Brain pericyte (primary cell): ENCODE measurements at places on chromosomes 5 and 9.

DNA sequence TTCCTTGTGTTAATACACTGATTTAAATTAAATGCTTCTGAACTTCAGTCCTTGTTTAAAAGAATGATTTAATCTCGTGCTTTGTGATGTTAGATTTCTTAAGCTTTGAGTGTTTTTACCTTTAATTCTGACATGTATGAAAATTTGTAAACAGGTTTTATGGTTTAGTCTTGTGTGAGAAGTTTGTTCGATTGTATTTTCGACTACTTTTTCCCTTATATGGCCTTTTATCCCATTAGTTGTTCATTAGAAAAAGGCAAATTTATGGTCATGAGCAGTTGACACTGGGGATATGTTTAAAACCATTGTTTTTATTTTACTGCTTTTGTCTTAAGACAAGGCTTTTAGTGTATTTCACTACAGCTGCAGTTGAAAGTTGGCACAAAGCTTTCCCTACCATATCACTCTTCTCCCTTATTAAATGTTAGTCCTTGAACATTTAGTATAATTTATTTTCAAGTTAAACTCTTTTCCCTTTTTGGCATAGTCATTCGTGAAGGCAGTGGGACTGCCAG lies 3.3 kb downstream of the UBE2R2 start:
- no peak for DNase-seq

GRCh38 chr5:82424211-82424610 lies 146.1 kb upstream of the RPS23 start:
- DNase-seq, result no peak

DNA sequence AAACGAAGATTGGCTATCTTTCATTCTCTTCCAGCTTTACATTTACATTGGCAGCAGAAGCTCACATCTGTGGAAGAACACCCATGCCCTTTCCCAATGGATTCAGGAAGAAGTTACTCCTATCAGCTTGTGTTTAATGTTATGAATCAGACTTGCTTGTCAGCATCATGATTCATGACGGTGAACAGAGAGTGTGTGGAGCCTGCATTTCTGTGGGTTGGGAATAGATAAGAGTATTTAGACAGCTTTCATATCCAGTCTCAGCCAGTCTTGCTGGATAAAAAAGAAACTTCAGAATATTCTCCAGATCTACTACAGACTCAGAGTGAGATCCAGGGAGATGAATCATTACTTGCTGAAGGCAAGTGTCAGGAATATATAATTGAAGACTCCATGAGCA lies 812.9 kb upstream of the ZNF608 start:
- no peak for DNase-seq

GRCh38 chr5:143196601-143197259 lies 206.8 kb downstream of the NR3C1 start:
- DNase-seq, result no peak

DNA sequence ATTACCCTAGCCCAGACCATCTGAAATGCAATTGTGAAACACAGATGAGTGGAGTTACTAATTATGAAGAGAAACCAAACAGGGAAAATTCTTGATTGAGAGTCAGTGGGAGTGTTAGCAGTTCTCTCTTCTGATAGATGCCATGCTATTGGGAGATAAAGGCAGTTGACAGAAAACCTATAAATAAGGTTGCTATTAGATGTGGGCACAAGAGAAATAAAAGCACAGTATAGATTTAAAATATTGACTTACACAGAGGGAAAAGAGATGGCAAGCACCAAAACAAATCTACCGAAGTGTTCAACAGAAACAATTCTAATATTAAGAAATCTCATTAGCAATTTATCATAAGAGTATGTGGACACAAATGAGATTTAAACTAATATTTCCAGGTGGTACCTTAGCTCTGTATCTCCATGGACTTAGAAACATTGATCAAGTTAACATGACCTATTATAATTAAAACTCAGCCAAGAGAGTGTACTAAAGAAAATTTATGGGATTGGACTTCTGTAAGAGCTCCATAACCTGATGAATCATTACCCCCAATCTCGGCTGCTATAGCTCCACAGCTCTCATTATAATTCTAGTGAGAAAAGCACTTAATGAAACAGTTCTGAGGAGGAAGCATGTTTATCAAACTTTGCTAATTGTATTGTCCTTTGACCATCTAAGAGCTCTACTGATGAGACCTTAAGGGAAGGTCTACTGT lies 665.0 kb upstream of the RIOK2 start:
- DNase-seq, result no peak

DNA sequence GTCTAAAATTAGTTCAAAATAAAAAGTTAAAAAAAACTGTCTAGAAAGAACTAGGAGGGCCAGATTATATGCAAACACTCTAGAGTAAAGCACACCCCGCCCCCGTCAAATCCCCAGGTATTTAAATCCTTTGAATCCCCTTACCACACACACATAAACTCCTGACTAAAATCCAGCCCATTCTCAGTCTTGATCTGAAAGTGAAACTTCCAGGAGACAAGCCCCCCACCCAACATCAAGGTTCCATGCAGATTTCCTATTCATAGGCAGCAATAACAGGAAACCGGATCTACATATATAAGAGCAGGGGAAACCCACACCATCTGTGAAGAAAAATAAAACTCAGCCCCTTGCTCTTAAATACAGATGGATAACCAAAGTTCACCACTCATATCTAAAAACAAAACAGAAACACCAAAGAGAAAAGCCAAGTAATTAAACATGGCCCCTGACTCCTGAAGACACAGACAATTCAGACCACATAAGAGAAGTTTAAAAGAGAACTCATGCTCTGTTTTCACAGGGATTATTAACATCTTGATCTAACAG lies 42.3 kb downstream of the MARCHF3 start:
- no peak for DNase-seq

DNA sequence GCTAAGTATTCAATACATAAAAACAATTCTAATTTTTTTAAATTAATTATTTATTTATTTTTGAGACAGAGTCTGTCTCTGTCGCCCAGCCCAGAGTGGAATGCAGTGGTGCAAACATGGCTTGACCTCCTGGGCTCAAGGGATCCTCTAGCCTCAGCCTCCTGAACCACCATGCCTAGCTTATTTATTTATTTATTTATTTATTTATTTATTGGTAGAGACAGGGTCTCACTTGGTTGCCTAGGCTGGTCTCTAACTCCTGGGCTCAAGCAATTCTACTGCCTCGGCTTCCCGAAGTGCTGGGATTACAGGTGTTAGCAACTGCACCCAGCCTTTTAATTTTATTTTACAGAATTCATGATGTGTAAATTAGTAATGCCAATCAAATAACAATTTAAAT lies 33.7 kb upstream of the ZFYVE16 start:
- no peak for DNase-seq

DNA sequence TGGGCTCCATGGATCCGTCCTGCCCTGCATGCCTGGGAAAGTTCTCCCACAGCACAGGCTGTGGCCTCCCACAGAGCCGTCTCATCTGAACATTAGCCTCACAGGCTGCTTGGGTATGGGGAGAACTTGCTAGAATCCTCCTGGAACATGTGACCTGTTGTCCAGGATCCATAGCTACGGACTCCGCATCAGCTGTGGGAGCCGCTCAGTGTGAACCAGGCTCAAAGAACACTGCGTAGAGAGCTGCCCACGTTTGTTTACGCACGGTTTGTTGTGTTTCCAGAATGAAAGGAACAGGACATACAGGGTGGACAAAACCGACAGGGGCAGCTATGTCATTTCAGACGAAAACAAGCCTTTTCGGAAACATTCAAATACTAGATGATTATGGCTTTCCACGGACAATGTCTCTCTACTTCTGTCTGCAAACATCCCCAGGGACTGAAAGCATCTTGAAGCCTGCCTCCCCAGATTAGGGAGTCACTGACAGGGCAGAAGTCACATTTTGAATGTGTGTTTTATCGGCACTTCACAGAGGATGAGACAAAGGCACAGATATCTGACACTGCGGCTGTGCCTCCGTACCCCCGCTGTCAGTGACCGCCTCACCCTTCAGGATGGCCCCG lies 390.3 kb downstream of the GADD45G start:
- DNase-seq, result no peak

DNA sequence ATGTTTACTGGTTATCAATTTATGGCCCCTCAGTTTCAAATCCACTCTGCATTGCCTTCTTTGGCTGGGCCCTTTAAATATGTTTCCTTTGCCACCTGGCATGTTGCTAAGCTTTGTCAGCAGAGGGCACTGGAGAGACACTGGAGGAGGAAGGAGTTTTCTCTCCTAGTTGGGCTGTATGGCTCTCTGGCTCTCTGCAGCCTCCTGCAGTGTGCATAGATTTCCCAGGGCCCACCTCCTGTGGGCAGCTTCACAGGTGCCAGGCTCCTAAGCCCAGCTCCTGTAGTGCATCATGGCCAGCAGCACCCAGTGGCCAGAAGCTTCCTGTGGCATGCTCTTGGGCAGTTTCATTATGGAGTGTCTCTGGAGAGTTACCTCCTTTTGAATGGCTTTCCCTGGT lies 23.3 kb downstream of the CAVIN4 start:
- no peak for DNase-seq

DNA sequence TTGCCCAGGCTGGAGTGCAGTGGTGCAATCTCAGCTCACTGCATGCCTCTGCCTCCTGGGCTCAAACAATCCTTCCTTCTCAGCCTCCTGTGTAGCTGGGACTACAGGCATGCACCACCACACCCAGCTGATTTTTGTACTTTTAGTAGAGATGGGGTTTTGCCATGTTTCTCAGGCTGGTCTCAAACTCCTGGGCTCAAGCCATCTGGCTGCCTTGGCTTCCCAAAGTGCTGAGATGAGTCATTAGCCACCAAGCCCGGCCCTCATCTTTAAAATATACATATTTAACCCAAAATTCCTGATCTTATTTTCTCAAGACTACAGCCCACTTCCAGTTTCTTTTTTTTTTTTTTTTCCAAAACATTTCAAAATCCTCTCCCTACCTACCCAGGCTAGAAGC lies 31.7 kb upstream of the MINAR2 start:
- no peak for DNase-seq

GRCh38 chr5:10838038-10838437 lies 77.0 kb upstream of the DAP start:
- DNase-seq, result no peak
